NCI-H1105 (cell line): ENCODE measurements at places on chromosomes 12 and 14.

DNA sequence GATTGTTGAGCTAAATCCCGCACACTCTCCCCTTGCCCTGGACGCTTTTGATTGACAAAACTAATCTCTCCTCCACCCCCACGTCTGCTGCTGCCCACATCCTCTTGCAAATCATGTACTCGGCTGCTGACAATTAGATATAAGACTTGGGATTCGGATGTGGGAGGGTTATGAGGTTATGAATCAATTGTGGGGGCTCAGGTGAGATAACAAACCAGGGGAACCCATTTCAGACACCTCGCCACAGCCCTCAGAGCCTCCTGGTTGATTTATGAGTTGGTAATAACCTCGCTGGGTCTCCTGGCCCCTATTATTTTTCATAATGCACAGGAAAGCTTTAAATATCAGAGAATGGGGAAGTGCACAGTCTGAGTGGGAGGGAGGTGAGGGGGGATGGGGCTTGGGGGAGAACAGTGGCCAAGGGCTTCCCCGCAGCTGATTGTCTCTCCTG, 449.9 kb downstream of the DPF3 start:
- no peak for DNase-seq

GRCh38 chr14:48035836-48036235, 360.4 kb upstream of the MDGA2 start:
- peak; percentile 76 for DNase-seq

GRCh38 chr12:122845865-122846621, 10.8 kb downstream of the HIP1R start:
- no peak for DNase-seq

DNA sequence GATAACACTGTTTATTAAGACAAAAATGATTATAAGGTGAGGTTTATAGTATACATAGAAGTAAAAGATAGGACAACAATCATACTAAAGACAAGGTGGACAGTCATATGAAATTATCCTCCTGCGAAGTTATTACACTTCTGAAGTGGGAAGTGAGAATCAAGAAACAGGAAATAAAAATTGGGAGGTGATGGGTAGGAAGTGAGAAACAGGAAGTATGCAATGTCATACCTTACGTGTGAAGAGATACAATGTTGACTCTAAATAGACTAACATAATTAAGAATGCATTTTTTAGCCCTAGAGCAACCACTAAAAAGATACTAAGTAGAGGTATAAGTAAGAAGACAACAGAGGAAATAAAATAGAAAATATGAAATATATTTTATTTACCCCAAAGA, 43.7 kb downstream of the GRIN2B start:
- DNase-seq = no peak

- no peak for DNase-seq
These were observed 4.5 kb upstream of the MIA2 start for GRCh38 chr14:39229222-39229543.

GRCh38 chr12:132489078-132489601, 811 bp upstream of the FBRSL1 start:
- DNase-seq = no peak

- peak; percentile 46 for DNase-seq
These were observed 1.9 kb downstream of the ATXN2 start for GRCh38 chr12:111596985-111597830.

DNA sequence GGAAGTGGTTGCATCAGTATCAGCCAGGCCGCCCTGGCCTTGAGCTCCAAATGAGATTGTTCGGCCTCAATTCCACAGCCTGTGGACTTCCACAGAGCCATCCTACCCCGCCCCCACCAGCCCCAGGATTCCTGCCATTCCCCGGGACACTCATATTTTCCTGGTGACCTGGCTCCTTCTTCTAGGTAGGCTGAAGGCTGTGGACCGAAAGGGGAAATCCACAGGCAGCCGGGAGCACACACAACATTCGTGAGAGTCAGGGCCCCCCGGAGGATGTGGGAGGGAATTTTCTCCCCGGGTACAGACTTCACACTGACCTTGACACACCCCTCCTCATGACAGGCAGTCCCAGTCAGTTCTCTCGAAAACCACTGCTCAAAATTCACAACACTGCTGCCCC, 39.9 kb downstream of the RIN3 start:
- no peak for DNase-seq

DNA sequence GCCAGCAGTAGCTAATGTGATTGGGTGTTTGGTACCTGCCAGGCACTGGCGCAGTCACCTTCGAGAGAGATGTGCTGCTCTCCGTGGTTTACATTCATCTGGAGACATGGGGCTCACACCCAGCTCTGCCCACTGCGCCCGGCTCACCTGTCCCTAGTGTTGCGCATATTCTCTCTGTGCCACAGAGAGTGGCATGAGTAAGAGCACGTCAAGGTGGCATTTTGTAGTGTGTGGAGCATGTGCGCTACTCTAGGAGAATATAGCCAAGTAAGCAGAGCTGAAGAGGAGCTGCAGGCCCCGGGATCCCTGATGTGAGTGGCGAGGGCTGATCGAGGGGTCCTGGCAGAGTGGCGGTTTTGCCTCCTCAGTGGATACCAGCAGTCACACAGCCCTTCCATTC, 46.9 kb downstream of the TPCN1 start:
- DNase-seq = no peak

DNA sequence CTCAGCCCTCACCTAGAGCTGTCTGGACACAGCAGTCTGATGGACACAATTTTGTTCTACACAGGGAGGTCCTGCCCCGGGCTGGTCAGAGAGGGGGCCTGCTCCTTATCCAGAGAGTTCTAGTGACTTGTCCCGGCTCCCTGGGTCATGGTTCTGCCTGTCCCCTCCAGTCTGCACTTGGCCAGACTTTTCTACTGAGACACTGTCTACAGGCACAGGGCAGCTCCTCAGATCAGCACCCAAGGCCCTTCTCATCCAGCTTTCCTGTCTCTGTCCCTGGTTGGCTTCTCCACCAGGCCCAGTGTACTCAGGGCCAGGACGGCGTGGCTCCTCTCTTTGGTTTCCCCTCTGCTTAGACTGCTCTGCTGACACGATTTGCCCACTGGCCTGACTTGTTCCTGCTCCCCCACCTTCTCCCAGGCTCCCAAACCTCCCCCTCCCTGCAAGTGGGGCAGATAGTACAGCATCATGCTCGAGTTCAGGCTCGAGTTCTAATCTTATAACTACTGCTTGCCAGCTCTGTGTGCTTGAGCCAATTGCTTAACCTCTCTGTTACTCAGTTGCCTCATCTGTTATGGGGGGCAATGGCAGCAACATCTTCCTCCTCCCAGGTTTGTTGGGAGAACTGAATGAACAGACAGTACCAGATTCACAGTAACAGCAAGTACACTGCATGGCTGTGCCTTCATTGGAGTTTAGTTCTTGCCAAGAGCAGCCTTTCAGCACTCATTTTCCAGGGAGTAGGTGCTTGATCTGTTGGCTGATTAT, 22.0 kb upstream of the COL2A1 start:
- no peak for DNase-seq

- DNase-seq = no peak
These were observed 40.3 kb upstream of the DCD start for GRCh38 chr12:54688309-54689033.

DNA sequence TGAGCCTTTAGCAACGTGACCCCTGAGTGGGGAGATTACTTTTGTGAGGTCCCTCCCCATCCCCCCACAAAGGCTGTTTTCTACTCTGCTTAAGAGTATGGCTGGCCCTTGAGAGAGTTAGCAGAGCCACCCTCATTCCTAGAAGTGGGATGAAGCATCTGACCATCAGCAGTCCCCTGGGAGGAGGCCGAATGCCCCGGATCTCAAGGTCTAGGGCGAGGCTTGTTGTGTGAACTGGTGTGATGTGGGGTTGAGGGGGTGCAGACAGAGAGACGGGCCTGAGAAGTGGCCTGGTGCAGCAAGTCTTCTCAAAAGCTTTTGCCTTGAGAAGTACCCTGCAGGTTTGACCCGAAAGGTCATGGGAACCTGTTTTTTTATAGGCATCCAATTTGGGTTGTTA, 153.0 kb upstream of the FKBP4 start:
- DNase-seq = no peak

GRCh38 chr14:89700801-89701200, 253.7 kb downstream of the EFCAB11 start:
- no peak for DNase-seq

- DNase-seq = no peak
These were observed 4.0 kb downstream of the AP1G2 start for GRCh38 chr14:23563473-23564180.

DNA sequence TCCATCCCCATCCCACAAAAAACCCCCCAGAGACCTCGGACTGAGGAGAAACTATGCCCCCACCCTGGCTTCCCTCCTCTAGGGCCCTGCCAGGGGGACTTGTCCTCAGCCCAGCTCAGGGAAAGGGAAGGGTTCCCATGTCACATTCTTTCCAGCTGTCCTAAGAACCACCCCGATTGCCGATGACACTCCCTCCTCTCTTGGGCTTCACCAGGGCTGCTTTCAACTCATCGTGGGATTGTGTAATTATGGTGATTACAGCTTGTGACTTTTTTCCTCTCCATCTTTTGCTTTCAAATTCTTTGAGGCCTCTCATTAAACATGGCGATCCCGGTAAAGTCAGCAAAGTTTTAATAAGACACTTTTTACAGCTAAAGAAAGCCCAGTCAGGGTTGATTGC, 344.0 kb downstream of the DPF3 start:
- DNase-seq = no peak

DNA sequence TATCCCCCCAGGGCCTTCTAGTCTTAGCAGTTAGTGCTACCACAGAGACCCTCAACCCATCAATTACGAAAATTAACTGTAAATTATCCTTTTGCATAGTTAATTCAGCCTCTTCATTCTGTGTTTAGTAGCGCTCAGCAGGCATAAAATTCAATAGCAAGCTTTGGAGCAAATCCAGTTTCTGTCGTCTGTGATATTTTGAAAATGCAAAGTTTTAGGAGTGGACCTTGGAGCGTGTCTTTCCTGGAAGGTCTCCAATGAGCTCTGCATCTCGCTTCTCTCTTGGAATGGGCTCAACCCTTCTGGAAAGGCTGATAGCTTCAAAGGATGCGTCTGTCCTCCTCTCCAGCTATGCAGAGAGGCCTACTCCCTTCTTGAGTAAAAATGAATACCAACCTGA, 222.9 kb downstream of the SLC15A4 start:
- no peak for DNase-seq

DNA sequence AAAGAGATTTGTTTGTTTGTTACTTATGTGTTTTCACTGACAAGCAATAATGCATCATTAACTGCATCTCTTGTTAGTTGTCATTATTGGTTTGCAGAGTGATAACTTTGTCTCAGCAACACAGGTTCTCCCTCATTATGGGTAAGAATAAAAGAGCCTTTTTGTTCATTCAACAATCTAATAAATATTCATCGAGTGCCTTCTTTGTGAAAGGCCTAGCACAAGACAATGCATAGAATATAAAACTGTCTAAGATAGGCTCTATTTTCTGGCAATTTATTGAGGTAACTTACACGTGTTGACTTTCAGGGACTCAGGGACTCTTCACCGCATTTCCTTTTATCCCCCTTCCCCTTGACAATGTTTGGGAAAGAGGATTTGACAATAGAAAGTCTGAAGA, 95.5 kb upstream of the KRR1 start:
- DNase-seq = no peak

DNA sequence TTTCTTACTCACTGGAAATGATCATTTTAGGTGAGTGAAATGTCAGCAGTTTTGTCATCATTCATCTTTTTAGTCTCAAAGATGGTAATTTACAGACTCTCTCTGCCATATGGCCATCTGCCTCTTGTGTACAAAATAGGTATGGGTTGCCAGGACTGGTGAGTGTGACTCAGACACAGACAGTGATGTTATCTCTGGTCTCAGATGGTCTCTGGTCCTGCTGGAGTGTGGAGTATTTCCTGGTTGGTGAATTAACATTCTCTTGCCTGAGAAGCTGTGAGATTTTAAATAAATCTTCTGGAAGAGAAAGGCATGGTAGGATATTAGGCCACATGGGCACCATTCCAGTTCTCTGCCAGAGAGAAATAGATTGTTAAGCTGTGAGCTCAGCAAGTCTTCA, 207.0 kb downstream of the ATP23 start:
- no peak for DNase-seq

DNA sequence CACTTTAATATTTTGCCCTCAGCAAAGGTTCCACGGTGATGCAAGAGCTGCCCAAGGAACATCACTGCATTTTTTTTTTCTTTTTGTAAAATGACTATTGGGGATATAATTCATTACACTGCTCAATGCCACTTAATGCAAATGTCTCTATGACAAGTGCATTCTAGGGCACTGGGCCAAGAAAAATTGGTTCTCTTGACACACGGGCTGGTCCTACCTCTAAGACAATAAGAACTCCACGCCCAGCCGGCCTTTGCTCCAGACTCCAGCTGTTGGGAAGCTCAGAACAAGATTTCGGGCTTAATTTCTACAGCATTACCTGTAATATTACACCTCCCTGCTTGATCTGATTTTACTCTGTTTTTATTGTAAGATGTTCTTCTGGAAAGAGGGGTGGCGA, 48.8 kb upstream of the VRK1 start:
- peak; percentile 91 for DNase-seq

DNA sequence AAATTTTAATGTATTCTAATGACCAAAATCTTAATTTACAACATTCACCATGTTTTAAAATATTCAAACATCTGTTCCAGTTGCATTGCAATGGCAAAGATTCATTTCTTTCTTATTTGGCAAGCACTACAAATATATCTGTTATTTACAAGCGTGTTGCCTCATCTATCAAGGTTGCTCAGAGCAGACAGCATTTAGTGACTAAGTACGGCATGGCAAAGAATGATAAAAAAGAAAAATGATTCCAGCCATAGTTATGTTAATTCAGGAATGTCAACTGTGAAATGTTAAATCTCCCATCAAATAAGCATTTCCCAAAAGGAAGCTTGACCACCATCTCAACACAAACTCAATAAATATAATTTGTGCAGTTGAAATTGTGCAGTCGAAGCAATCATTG, 312.1 kb downstream of the SEC23A start:
- no peak for DNase-seq

GRCh38 chr12:69423037-69423905, 46.9 kb upstream of the FRS2 start:
- no peak for DNase-seq

- no peak for DNase-seq
These were observed 1212.4 kb upstream of the TMEM132C start for GRCh38 chr12:127054531-127054930.
